ENCODE measurements at places on chromosomes 6 and 20.

GRCh38 chr6:15398633-15399275, 152.9 kb downstream of the JARID2 start:
- no peak for DNase-seq

- DNase-seq: no peak
Measured at GRCh38 chr20:45924391-45925261, 9.9 kb upstream of the PCIF1 start.

- no peak for DNase-seq
Measured at GRCh38 chr6:122953766-122954165, 42.3 kb upstream of the CLVS2 start.

- DNase-seq: no peak
Measured at GRCh38 chr6:107627969-107628368, 138.1 kb downstream of the SOBP start.

- no peak for DNase-seq
Measured at GRCh38 chr6:44800784-44801592, 413.5 kb downstream of the CDC5L start.

DNA sequence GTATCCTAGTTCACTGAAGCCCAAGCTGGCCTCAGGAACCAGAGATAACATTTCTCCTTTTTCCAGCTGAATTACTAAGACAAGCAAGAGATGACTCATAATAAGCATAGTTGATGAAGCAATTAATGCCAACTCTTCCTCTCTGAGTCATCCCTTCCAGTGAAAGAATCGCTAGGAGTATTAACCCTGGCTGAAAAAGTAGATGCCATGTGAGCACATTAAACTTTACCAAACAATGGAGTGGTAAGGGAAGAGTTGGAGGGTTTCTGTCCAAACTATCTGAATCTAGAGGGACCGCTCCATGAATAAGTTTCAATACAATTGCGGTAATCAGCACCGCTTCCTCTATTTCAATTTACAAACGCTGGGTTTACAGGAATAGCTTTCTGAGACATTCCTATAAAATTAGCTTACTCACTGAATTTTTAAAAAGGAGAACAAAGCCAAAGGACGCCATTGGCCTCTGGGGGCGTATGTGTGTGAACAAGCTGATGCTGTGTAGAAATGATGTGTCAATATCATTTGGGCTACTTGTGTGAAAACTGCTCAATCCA, 48.3 kb downstream of the ATXN1 start:
- no peak for DNase-seq

DNA sequence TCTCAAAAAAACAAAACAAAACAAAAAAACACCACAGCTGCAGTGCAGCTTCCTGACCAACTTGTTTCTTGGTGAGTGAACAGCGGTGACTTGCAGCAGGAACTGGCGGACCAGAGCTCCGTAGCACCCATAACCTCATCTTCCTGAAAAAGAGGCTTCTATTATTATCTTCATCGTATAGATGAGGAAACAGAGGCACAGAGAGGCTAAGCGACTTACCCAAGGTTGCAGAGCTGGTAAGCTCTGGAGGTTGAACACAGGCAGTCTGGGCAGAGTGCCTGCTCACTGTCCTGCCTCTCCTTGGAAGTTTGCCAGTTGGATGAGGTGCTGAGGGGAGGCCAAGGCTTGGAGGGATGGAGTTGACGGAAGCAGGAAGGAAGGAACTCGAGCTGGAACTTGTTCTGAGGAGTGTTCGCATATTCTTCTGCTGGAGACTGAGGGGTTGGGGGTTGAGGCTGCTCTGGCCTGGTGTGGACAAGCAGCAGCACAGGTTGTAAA, 47.9 kb upstream of the CCDC167 start:
- no peak for DNase-seq

- no peak for DNase-seq
Measured at GRCh38 chr20:50728486-50728980, 2.8 kb upstream of the PARD6B start.

DNA sequence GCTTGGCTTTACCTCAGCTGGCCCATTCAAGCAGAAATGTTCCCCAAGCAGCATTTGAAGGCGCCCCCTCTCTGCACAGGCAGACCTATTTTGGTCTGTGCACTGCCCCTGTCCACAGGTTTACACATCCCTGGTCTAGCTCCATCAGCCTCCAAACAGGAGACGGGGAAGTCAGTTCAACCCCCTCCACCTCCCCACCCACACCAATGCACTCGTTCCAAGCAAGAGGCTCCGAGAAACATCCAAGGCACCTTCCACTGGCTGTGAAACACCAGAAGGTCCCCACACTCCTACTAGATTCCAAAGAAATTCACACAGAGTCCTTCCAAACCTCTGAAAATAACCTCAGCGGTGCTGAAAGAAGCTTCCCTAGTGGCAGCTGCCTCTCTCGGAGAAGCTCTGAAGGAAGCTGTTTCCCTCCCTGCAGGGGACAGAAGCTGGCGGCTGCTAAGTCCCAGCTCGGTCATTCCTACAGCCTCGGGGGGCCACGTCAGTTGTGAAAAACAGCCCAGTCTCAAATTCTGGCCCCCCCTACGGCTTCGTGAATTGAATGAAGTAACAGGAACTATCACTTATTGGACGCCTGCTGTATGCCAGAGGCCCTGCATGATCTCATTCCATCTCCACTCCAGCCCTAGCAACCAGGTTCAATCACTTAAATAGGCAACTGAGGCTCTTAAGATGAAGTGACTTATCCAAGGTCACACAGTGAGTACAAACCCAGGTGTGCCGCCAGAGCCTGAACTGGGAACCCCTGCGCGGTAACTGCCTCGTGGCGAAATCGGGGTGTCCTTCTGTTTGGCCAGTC, 815 bp downstream of the SPATA2 start:
- DNase-seq: no peak

DNA sequence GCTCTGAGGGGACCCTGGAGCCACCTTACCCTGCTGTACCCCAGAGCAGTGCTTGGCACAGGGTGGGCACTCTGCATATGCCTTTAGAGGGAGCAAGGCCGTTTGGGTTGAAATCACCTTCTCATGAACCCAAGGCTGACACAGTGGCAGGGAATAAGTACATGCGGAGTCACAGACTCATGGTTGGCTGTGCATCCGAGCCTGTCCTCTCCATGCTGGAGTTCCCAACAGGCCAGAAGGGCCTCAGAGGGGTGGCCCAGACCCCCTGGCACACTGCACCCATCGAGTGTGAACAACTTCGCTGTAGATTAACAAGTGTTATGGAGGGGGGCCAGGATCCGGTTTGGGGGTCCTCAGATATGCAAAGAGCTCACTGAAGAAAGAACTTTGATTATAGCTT, 21.0 kb upstream of the IRF4 start:
- DNase-seq: no peak

Measured in stimulated activated CD8-positive, alpha-beta memory T cell treated with anti-CD3 and anti-CD28 coated beads, Interleukin-4, amount 100 ng/mL, for 24 hours (primary cell).